ENCODE measurements at places on chromosomes 11 and 22.
A peak's percentile ranks its signal among the peaks of the same experiment; 100 is the strongest.

- DNase-seq: no peak
Observed at GRCh38 chr22:36386900-36387708, 663 bp downstream of the MYH9 start.

DNA sequence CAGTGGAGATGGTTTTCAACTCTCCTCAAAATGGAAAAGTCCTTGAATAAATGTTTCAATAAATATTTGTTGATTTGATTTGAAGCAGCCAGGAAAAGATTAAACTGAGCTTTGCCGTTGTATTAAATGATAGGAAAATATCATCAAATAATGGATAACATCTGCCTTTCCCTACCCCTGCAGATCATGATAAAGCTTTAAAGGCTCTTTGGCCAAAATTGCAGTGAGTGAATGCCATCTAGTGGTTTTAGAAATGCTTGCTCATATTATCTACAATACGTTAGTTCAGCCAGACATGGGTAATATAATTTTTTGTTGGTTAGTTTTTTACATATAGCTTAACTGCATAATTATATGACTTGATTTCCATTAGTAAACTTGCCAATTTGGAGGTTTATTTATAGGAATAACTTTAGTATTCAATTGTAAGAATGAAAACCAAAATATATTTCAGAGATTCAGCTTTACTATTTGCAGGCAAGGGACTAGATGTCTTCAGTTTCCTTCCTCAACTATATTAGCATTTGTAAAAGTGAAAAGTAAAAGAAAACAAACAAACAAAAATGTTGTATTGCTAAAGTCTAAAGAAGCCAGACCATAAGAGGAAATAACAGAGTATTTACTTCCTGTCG, 159.2 kb downstream of the MSANTD4 start:
- DNase-seq: peak; percentile 58

DNA sequence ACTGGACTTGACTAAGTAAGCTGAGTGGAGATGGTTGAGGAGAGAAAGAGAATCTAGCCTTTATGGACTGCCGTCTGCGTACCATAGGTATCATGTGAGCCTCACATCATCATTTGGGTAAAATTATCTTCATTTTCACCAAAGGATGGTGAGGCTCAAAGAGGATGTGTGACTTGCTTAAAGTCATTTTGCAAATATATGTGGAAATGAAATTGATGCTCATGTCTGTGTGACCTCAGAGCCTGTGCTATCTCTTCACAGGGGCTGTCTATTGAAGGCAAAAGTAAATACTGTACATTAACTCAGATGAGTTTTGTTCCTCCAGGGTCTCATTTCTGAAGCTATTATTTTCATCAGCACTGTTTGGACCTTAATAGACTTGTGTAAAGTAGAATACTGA, 83.3 kb upstream of the ALKBH3 start:
- no peak for DNase-seq

DNA sequence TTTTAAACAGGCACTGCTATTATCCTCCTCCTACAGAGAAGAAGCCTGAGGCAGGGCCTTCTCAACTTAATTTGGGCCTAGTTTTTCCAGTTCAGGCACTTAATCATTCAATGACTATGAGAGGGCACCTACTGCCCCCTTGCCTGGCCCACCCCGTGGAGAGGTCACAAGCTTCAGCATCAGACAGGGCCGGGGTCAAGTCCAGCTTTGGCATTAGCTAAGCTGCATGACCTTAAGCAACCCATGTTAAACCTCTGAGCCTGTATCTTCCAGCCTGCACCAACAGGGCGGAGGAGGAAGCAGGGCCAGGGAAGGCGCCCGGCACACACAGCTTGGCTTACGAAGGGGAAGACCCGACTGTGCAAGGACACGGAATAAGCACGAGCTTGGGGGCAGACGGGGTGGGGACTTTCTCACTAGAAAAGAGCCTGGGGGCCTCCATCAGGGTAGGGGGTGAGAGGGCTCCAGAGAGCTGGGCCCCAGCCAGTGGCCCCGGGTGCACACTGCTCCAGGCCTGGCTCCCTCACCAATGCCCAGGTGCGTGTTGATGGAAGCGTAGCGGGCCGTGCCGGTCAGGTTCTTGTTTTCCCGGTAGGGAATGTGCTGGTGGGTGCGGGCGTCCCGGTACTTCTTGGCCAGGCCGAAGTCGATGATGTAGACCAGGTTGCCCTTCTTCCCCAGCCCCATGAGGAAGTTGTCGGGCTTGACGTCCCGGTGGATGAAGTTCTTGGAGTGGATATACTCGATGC, 16.9 kb downstream of the CSNK1E start:
- no peak for DNase-seq

GRCh38 chr22:29916007-29916544, 33.1 kb downstream of the MTMR3 start:
- no peak for DNase-seq

- no peak for DNase-seq
Observed at GRCh38 chr11:42544726-42545125, 767.1 kb upstream of the API5 start.

DNA sequence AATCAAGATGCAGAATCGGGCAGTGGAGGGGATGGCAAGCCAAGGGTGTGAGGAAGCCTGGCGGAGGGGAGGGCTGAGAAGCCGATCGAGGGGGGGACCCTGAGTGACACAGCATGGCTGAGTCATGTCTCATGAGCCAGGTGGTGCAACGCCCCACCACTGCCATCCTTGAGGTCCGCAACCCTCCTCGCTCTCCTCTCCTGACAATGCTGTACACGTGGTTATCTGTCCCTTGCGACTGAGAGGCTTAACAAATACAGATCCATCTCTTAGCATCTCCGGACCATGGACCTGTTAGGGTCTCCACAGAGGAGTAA, 14.2 kb downstream of the SLC22A12 start:
- DNase-seq: no peak

- no peak for DNase-seq
Observed at GRCh38 chr22:36726007-36726380, 22.4 kb upstream of the CACNG2 start.

DNA sequence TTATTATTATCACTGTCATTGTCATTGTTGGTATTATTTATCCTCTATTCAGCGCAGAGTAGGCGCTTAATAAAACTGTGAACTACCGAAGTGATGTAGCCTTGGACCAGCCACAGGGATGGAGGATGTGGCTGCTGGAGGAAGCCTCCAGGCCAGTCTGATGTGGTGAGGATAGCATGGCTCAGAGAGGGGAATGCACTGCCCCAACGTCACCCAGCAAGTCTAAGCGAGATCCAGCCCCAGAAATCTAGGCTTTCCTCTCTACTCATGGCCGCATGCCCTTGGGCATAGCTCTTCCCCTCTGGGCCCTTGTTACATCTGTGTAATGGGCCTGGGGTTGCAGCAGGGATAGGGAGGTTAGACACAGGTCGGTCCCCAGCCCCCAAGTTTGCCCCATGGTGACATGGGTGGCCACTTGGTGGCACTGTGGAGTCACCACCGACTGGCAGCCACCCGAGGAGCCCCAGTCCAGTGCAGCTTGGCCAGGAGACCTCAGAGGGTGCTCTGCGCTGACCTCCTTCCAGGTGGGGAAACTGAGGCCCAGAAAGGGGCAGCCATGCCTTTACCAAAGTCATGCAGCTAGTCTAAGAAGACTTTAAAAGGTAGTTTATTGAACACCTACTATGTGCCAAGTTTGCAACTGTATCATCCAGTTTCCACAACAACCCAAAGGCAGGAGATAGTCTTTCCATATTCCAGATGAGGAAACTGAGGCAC, 395.7 kb downstream of the MN1 start:
- DNase-seq: peak; percentile 54

- no peak for DNase-seq
Observed at GRCh38 chr22:42280836-42281235, 10.4 kb upstream of the TCF20 start.

- DNase-seq: peak; percentile 50
Observed at GRCh38 chr22:41683616-41684015, 5.1 kb downstream of the SNU13 start.

GRCh38 chr11:70074746-70075145, 3.4 kb upstream of the ANO1 start:
- no peak for DNase-seq

GRCh38 chr11:65286686-65287085, 24.9 kb downstream of the POLA2 start:
- no peak for DNase-seq

DNA sequence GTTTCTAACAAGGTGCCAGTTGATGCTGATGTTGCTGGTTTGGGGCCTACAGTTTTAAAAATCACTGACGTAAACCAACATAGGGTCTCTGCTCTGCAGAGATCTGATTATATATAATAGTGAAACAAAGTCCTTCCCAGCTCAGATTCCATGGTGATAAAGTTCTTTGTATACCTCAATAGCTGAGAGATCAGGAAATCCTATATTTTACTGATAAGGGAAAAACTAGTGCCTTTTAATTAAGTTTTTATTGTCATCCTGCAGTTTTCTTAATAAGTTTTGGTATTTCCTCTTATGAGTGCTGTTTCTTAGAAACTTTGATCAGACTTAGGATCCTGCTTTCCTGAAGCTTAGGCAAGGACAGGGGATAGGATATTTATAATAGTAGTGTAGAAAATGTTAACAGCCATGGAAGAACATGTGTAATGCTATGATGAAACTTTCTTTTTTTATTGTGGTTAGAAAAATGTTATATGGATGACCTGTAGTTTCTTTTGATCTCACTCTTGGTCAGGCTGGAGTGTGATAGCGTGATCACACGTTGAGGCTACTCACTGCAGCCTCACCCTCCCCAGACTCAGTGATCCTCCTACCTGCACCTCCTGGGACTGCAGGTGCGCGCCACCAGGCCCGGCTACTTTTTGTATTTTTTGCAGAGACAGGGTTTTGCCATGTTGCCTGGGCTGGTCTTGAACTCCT, 14.1 kb downstream of the CAPRIN1 start:
- peak; percentile 7 for DNase-seq

DNA sequence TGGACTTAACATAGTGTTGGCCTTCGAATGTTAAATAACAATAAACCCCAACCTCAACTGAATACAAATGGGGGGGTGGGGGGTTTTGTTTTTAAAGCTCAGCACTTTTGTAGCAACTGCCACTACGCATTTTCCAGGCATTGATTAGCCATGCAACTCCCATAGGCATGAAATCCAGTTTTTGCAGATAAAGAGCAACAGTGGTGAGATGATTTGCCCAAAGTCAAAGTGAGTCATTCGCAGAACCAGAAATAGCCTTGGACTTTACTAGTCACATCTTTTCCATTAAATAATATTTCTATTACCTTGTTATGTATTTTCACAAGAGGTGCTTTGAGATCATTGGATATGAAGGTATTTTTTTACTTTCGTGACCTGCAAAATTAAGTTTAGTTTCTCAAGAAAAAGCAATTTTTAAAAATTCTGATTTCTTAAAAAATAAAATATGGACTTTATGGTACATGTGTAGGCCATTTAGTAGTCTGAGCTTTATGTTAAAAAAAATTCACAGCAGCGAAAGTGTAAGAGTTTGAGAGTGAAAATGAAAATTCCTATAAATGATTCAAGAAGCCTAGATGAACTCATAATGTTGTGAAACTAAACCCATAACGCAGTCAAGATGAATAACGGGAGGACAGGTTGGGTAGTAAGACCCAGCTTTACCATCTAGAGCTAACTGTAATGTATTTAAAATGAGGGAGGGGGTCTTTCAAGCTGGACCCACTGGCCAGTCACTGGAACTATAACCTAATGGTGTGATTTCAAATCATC, 1.9 kb upstream of the PHF21A start:
- DNase-seq: peak; percentile 42

DNA sequence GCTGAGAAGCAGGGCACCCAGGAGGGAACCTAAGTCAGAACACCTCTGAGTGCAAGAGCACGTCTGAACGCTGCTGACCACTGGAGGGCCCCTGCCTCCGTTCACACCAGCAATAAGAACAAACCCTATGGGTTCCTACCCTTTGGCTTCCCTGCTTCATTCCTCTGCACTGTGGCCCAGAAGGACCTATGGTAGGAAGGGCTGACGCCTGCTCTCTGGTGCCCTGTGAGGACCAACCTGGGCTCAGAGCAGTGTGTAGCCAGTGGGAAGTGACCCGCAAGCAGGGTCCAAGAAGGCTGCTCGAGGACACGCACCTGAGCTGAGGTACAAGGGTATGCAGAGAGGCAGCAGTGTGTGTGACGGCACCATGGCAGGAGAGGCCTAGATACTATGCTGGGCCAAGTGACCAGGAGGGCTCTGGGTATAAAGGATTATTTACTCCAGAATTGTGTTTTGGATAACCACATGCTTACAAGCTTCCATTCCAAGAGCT, 68.8 kb upstream of the CLTCL1 start:
- DNase-seq: no peak

DNA sequence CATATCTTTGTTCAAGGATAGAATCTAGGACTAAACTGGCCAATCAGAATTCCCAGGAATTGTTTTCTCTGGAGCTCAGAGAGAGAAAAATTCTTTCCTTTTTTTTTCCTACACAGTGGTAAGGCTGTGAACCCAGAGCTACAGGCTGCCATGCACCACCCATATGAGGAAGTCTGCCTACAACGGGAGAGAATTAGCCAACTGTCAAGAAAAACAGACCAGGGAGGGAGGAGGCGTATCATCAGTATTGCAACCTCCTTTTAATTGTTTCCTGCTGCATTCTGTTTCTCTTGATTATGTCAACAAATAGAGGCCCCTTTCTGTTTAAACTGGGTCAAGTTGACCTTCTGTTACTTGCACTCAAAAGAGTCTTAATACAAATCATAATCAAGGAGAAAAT, 176.5 kb upstream of the UBASH3B start:
- DNase-seq: no peak

GRCh38 chr11:114889594-114890011, 211.3 kb downstream of the NXPE2 start:
- no peak for DNase-seq

DNA sequence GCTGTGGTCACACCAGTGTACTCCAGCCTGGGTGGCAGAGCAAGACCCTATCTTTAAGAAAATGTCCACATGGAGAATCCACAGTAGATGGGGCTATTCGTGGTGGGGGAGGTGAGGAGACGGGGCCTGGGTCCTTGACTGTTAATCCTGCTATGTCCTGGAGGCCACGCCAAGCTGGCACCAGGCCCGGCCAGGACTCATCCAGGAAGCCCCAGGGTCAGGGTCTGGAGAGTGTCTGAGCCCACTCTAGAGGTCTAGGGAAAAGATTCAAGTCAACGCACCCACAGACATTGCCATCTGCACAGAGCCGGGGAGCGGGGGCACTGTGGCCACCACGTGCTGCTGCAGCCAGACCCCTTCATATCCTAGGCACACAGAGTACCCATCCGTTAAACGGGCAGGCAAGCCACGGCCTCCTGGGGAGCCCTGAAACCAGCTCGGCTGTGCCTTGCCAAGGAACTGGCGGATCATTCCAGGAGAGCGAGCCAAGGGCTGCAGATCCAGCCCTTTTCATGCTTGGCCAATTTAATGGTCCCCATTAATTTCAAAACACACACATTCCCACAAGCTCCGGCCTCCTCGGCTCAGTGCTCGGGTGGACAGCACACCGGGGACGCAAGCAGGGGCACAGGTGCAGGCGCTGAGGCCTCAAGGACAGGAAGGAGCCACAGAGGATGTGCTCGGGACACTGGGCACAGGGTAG, 24.7 kb downstream of the MACROD1 start:
- DNase-seq: no peak

- peak; percentile 91 for DNase-seq
Observed at GRCh38 chr11:119584193-119585042, 144.6 kb downstream of the NECTIN1 start.

- no peak for DNase-seq
Observed at GRCh38 chr11:113728814-113729213, 22.7 kb upstream of the TMPRSS5 start.

Data from fibroblast of skin of right biceps (primary cell).